ENCODE measurements at places on chromosomes 2 and 18.

GRCh38 chr2:142682528-142682927 lies 194.9 kb upstream of the KYNU start:
- DNase-seq, result no peak

- no peak for DNase-seq
Observed at GRCh38 chr2:204655101-204655500, 109.8 kb downstream of the PARD3B start.

DNA sequence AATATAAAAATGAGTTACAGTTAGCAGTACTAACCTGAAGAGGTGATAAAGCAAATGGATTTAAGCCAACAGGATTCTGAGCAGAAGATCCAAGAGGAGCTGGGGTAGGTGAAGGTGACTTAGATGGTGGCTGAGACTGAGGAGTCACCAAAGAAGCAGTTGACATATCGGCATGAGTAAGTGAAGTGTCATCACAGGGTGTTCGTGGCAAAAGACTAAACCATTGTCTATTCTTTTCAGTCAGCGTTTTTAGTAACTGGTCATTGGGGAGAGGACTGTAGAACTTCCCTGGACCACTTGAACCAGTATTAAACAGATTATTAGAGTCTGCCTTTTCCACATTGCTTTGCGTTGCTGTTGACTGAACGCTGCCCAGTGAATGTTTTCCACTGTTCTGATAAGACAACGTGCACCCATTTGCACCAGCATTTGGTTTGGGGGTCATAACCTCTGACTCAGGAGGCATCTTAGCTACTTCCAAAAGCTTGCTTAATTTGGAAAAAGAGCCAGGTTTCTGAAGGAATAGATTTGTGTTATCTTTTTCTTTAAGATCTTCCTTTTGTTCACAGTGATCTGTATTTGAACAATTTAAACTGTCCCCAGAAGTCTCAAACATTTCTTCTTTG lies 63.3 kb upstream of the WDSUB1 start:
- DNase-seq, result no peak

DNA sequence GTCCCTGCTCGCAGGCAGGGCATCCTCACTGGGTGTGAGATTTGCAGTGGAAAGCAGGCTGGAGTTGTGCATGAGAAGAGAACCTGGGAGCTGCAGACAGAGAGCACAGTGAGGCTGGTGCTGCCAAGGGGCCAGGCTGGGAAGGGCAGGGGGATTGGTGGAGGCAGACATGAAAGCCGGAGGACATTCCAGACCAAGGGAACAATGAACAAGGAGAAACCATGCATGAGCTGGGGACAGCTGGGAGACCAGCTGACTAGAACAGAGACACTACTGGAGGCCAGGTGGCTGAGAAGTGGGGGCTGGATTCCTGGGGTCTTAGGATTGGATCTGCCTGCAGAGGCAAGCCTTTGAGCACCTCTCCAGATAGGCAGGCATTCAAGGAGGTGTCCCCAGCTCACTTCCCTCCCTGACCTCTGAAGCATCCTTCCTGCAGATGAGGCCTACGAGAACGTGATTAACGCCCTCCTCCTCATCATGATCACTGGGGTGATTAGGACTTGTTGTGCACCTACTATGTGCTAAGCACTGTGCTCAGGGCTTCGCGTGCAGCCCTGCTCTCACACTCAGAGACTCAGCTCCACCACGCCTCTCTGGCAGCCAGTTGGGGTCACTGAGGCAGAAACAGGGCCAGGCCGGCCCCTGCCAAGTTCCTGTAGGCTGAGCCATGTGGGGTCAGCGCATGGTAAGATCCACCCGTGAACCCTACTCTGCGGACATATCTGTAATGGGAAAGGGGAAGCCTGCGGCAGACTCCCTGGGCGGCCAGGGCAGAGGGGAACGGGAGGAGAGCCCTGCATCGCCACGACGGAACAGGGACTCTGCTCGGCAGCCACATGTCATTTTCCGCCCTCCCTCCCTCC lies 74.8 kb upstream of the SLC66A3 start:
- no peak for DNase-seq

GRCh38 chr2:20391951-20392699 lies 41.5 kb upstream of the PUM2 start:
- no peak for DNase-seq

DNA sequence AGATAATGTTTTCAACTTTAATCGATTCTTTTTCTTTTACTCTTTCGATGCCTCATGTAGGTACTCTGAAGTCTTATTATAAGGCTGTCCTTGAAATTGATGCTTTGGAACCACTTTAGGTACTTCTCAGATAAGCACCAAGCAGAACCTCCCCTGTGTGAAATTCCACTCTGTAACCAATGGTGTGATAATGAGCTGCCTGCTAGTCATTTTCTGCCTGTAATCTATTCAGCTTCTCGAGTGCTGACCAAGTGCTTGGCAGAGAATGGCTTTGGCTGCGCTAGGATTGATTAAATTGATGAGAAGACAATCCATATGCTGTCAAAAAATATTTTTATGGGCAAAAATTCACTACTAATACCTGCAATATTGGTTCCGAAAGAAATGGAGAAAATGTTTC lies 132.1 kb upstream of the STON1 start:
- DNase-seq, result no peak

GRCh38 chr2:84962917-84963316 lies 8.0 kb upstream of the KCMF1 start:
- DNase-seq, result no peak

DNA sequence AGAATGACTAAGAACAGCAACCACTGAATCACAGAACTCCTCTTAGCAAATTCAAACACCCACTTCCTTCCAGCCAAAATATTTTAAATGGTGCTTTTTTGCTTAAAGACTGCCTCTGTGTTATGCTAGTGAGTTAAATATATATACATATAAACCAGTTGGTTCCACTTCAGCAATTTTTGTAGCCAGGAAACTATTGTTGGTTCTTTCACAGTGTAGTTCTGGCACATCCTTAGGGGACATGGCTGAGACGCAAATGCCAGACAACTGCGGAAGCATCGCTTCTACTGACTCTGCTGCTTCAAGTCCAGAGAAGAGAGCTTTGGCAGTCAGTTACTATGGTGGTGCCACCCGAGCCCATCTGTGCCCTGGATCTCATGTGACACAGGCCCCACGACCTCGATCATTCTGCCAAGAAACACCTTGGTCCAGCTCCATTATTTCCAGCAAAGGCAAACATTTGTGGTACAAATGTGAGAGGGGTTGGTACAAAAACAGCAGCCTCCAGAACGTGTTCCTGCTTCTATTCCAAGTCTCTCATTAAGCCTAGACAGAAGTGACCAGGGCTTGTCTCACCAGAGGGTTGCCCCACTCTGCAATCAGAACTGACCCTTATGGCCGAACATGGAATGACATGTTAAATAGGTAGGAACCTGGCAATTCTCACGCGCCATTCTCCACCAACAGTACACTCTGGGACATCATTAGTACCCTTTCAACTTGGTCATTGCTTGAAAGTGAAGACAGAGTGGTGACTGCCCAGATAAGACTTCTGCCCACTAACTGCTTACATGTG lies 117.8 kb upstream of the NRP2 start:
- no peak for DNase-seq

All from NK-92 treated with Interleukin-12 subunit alpha and Interleukin-12 subunit beta, amount 100 ng/mL, for 24 hours (cell line).